ENCODE measurements at places on chromosomes 4 and X. TPM values are rescaled to one million over a fixed set of nuclear protein-coding genes. Genes with fewer than 3 reads are reported as not detected.

DNA sequence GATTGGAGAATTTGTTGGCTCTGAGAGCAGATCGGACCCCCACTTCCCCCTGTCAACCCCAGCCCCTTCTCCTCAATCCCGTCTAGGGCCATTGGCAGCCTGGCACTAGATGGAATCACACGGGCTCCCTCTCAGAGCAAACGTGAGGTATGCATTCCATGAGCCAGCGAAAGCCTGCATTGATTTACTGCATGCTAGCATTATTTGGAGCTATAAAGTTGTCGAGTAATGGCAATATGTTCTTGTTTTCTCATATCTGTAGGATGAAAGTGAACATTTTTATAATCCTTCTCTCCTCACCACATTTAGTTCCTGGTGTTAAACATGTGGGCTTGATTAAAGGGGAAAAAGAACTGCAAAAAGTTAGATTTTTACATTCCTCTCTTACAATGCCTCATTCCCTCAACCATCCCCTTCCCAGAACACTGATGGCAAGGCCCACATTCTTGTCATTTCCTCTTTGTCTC lies 159.2 kb downstream of the SPRY1 start:
- DNase-seq: no peak

- DNase-seq: no peak
Observed at GRCh38 chr4:76898949-76899645, 1.2 kb upstream of the SOWAHB start.

The PROM1 gene
- 0.35 TPM for total RNA-seq

The VEGFD gene
- total RNA-seq: not detected
